ENCODE measurements at places on chromosomes 6 and 20.

DNA sequence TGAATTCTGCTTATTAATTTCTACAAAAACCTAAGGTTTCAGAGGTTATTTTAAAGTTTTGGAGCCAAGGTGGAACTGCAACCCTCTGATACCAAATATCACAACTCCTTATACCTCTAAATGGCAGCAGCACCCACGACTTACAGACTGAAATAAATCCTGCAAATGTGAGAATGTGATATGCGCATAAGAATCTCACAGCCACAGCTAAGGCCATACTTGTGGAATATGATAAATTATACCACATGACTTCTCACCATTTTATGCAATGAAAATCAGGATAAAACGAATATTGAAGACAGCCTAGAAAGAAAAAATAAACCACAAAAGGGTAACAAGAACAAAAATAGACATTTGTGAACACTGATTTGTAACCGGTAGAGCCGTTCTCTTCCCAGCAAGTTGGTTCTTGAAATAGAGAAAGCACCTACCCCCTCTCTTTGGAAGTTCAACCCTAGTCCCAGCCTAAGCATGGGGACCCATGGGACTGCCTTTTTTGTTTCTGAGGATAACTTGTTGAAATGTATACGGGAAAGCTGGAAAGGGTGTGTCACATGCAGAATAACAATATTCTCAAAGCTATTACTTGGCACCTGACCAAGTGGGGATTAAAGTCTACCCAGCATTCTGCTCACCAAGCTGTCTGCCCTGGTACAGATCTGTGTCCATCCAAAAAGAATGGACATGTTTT is 47.1 kb upstream of the MCM9 start:
- no peak for DNase-seq

GRCh38 chr6:132399376-132400074 is 1.8 kb downstream of the MOXD1 start:
- DNase-seq: no peak

DNA sequence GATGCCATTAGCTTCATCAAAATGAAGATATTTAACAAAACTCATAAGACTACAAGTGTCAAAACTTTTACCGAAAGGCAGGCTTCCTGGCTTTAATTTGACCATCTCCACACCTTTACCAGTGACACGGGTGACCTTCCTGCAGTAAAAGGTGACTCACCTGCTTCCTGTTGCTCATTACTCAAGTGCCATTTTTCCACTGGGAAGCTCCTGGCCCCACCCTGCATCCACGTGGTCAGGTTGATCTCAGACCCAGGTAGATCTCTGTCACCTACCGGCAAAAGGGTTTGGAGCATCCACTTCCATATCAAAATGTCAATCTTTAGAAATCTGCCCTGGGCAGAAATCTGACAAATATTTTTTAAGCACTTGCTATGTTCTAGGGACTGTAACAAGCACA is 31.9 kb upstream of the CDH4 start:
- no peak for DNase-seq

GRCh38 chr6:132907231-132907630 is 92.9 kb downstream of the RPS12 start:
- DNase-seq: no peak

- no peak for DNase-seq
Observed at GRCh38 chr6:52937908-52938307, 28.4 kb upstream of the GSTA3 start.

GRCh38 chr6:95866732-95867131 is 149.0 kb upstream of the FUT9 start:
- DNase-seq: no peak

GRCh38 chr6:4922488-4923037 is 81.3 kb downstream of the RPP40 start:
- DNase-seq: no peak

DNA sequence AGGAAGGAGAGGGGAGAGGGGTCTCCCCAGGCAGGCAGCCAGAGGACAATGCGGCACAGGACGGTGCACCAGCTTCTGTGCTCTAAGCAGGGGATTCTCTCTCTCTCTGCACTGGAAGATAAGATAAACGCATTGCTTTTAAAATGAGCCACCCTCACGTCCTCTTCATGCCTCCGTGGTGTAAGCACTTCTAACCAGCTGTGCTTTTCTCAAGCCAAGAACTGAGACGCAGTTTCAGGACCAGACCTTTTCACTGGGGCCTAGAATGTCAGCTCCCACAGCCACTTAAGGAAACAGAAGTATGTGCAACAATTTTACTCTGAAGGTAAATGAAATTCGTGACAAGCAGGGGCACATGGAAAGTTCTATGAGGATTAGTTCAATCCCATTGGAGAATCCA is 82.4 kb downstream of the PSMB1 start:
- DNase-seq: no peak

- no peak for DNase-seq
Observed at GRCh38 chr6:4480788-4481735, 295.1 kb upstream of the CDYL start.

DNA sequence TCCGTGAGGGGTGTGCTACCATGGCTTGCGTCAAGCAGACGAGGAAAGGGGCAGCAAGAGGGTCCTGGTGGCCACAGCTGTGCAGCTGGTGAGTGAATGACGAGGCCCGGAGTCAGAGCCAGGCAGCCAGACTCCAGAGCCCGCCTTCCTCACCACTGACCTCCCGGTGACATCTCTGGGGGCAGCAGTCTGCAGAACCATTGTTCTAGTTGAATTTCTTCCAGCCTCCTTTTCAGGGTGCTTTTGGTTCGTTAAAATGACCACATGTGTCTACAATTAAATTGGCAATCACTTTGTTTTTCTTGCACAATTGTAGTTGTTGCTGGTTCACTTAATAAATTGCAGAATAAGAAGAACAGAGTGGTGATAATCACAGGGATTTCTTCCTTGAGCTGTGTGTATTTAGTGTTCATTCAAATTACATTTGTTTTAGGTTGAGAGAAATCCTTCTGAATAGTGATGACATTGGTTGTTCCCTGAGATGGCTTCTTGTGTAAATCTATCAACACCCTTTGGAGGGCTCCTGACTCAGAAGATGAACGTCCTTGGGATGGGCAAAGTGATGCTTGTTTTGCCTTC is 96.4 kb downstream of the TULP4 start:
- DNase-seq: no peak

Data from HTR-8/SVneo (cell line).